ENCODE measurements at places on chromosomes 3 and 15.
A peak's percentile ranks its signal among the peaks of the same experiment; 100 is the strongest.

GRCh38 chr3:172653004-172653572 is 57.8 kb downstream of the NCEH1 start:
- no peak for DNase-seq

GRCh38 chr15:58407236-58407775 is 24.5 kb upstream of the LIPC start:
- DNase-seq, result no peak

- no peak for DNase-seq
These were observed 120.4 kb downstream of the CHL1 start for GRCh38 chr3:317012-317411.

- DNase-seq, result no peak
These were observed 99.7 kb upstream of the LRRC3B start for GRCh38 chr3:26522919-26523318.

DNA sequence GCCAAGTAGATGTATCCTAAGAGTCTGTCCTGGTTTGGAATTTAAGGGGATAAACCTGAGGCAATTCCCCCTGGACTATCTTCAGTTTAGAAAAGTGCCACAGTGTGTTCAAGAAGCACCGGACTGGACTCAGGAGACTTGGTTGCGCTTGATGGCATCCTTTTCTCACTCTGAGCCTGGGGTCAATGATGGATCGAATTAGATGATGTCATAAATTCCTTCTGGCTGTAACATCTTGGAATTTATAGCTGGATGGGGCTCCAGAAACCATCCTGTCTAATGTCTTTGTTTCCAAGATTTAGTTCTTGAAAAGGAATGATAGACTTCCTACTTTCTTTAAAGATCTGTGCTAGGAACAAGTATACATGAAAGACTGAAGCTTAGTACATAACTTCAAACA is 280.6 kb downstream of the LPP start:
- no peak for DNase-seq

GRCh38 chr3:32467333-32468070 is 35.1 kb downstream of the CMTM6 start:
- peak; percentile 80 for DNase-seq

GRCh38 chr3:55645422-55645821 is 158.3 kb upstream of the WNT5A start:
- DNase-seq, result no peak

- no peak for DNase-seq
These were observed 32.6 kb upstream of the DCP1A start for GRCh38 chr3:53379898-53380297.

DNA sequence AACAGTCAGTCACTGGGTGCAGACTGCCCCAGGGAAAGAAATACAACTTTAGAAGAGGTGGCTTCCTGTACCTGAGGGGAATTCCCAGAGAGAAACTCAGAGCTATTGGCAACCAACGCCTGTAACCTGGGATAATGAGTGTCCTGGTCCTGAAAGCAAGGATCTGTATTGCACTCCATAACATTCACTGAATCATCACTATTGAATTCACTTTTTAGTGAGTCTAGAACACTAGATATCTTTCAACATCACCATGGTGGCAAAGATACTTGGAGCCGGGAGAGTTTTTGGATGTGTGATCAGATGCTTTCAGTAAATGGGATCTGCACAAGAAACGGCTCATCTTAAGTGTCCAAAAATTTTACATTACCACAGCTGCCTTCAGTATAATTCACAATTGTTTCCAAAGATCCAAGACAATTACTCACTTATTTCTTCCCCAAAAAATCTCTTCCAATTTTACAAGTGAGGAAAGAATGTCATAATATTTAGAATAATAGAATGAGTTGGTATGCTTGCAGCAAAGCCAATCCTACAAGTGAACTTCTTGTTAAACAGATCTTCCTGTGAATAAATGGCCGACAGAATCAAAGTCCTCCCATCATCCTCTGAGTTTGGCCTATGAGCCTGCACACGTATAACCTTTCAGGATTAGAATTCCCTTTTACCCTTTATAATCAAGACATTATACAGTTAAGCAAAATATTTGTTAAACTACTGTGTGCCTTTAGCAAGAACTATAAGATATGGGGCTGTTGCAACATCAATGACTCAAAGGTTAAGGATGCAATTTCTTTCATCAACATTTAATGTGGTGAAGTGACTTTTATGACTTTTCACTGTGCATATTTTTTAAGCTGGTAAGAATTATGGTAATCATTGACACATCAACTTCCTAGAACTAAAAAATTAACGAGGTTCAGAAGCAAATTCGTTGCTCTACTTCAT is 243.3 kb upstream of the COL8A1 start:
- DNase-seq, result no peak

- DNase-seq, result no peak
These were observed 524.9 kb upstream of the PROK2 start for GRCh38 chr3:72309661-72310418.

DNA sequence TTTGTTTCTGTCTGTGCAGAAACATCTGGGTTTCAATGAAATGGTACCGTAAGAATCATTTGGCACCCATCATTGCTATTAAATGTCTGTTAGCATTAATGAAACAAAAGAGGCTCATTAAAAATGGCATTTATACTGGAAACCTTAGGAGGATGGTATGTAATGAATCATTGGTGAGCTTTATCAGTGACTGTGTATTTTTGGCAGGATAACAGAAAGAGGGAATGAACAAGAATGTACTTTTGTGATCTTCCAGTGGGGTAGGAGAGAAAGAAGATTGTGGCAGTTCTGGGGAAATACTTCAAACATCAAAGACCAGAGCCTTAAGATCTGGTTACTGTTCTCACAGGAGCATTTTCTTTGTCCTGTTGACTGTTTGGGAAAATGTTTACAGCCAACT is 4.7 kb upstream of the DCBLD2 start:
- no peak for DNase-seq

- no peak for DNase-seq
These were observed 194.7 kb downstream of the LPP start for GRCh38 chr3:188348435-188349244.

- no peak for DNase-seq
These were observed 345.7 kb downstream of the CNTN3 start for GRCh38 chr3:74268753-74269152.

DNA sequence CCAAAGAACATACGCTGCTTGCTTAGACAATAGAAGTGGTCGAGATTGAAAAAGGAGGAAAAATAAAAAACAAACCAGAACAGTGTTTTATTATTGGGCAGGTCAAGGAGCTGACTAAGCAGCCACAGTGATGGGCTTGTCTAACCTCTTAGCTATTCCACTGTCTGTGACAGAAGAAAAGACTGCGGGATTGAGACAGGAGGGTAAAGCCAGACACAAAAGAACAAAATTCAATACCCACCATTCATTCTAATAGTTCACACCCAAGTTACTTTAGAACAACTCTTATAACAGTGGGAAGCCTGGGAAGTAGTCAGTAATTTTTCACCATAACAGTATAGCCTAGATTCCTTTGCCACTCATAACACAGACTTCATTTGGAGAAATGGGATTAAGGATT is 435.4 kb downstream of the MFSD1 start:
- no peak for DNase-seq

DNA sequence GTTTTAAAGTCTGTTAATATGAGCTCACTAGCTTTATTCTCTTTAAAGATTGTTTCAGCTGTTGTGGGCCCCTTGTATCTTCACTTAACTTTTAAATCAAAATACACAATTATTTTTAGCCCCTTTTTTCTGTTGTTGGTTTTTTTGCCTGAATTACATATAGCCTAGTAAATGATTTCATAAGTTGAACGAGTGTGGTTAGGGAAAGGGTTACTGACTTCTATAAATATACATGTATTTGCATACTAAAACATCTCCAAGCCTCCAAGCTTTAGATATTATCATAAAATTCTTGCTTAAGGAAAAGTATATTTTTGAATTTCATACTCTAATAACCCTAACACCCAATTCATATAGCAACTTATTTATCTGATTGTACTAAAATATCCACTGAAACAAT is 73.2 kb upstream of the ARL6 start:
- DNase-seq, result no peak

GRCh38 chr3:195101001-195101583 is 169.9 kb downstream of the XXYLT1 start:
- no peak for DNase-seq

GRCh38 chr3:134337071-134337482 is 37.2 kb downstream of the AMOTL2 start:
- no peak for DNase-seq

- DNase-seq, result no peak
These were observed 1362.8 kb downstream of the ROBO2 start for GRCh38 chr3:78402720-78403119.

- DNase-seq, result no peak
These were observed 94.0 kb downstream of the GTPBP8 start for GRCh38 chr3:113084777-113085176.

- DNase-seq, result no peak
These were observed 892 bp downstream of the NMD3 start for GRCh38 chr3:161221806-161222600.

GRCh38 chr15:32828507-32829186 is 110.8 kb downstream of the GREM1 start:
- no peak for DNase-seq

DNA sequence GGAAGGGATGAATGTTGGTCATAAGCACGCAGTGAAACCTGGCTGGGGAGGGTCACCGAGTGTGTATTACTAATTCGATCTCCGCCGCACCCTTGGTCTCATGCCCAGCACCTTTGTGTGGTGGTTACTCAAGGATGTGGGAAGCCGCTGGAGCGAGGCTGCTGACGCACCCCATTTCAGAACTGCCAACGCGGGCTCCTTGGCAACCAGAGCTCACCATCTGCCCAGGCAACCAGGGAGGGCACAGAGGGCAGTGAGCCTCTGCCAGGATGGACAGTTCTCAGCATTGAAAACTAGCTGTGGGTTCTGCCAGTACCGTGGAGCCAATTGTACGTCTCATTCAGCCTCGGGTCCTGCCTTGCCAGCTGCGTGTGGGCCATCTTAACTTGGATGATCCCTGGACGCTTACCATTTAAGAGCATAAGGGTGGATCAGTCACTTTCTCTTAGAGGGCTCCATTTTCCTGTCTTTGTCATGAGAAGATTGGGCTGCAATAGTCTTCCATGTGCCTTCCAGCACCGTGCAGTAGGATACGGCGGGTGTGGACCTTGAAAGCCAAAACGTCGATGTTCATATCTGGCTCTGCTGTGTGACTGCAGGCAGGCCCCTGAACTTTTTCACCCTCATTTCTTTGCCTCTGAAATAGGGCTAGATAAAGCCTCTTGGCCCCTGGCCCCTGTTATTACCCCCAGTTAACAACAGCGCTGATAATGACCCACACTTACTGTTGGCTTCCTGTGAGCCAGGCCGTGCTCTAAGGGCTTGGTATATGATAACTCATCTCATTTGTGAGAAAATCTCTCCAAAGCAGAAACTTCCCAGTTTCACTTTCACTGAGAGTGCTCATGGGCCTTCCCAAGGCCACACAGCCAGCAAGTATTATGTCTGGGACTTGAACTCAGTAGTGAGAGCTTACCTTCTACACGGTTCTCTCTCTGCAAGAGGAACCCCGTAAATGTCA is 238.8 kb downstream of the OPA1 start:
- DNase-seq, result no peak

- DNase-seq, result no peak
These were observed 384.7 kb downstream of the NTRK3 start for GRCh38 chr15:87871731-87872320.

DNA sequence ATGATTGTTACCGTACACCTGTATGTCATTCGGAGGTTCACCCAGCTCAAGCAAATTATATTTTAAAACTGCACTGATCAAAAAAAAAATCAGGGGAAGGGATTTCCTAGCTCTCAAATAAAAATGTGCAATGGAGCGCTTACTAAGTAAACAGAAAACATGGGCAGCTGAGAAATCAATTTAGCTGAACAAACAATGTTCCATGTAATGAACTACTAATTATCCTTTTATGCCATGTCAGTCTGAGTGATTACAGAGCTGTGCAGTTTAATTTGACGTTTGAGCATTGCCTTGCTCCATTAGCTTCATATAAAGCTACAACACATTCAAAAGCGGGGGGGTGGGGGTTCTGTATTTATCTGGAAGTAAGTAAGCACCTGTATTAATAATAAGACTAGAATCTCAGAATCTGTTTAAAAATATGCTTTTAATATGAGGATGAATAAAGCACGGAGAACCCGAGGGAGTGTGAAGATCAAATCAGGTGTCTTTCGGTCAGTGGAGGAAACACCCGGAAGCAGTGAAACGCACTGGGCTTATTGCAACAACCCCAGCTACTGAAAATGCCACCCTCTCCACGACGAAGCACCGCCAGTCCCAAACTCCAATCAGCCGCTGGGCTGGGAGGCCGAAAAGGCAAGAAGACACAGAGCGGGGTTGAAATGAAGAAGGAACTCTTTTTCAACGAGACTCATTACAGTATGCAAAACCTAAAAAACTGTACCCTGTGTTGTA is 196.5 kb upstream of the ATP11B start:
- DNase-seq, result no peak

- DNase-seq, result no peak
These were observed 251.9 kb downstream of the IGSF11 start for GRCh38 chr3:118782755-118783202.

- DNase-seq, result no peak
These were observed 101.9 kb downstream of the SERPINI1 start for GRCh38 chr3:167837466-167837865.

DNA sequence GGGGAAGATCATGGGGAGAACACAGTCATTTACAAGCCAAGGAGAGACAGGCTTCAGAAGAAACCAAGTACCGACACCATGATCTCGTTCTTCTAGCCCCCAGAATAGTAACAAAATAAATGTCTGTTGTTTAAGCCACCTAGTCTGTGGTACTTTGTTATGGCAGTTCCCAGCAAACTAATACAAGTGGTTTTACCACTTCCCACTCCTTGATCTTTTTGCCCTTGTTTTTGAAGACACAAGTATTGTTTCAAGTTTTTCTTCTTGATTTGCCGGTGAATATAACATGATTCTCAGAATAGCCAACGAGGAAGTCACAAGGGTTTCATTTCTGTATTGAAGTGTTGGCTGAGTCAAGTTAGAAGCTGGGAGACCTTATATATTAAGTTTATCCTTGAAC is 220.3 kb downstream of the SOX2 start:
- no peak for DNase-seq

- peak; percentile 54 for DNase-seq
These were observed 1.5 kb upstream of the RBM15B start for GRCh38 chr3:51389423-51390183.

DNA sequence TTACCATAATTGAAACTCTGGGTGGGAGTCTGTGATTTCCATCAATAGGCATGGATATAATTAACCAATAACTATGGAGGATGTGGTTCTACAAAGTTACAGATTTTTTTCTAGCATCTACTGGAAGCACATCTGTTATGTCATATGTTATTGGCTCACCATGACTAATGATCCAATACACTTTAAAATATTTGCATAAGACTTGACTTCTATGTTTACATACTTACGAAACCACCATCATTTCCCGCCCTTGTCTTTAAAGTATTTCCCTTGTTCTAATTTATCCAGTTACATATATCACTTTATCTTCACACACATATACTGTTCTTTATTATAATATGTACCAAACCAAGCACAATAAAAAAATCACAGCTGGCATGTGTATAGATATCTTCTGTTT is 380.3 kb upstream of the CBLB start:
- no peak for DNase-seq

DNA sequence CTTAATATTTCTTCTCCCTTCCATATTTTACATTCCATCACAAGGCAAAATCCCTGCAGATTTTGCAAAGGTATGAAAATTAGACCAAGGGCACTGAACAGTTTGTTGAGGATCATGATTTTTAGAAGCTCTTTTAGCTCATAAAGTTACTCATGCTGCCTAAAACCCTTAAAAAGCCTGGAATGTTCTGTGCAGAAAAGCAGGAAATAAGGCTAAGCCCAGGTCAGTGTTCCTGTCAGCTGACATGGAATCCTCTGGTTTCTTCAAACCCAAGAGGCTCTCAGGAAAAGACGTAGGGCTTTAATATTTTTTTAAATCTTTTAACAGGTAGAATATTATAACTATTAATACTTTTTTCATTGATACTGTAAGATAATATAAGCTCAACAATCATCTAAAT is 8.2 kb downstream of the CBLB start:
- DNase-seq, result no peak

All from activated CD8-positive, alpha-beta memory T cell treated with anti-CD3 and anti-CD28 coated beads, Interleukin-2, amount 50 U/mL, for 4 hours (primary cell).